ENCODE measurements at places on chromosomes 12 and 14.

DNA sequence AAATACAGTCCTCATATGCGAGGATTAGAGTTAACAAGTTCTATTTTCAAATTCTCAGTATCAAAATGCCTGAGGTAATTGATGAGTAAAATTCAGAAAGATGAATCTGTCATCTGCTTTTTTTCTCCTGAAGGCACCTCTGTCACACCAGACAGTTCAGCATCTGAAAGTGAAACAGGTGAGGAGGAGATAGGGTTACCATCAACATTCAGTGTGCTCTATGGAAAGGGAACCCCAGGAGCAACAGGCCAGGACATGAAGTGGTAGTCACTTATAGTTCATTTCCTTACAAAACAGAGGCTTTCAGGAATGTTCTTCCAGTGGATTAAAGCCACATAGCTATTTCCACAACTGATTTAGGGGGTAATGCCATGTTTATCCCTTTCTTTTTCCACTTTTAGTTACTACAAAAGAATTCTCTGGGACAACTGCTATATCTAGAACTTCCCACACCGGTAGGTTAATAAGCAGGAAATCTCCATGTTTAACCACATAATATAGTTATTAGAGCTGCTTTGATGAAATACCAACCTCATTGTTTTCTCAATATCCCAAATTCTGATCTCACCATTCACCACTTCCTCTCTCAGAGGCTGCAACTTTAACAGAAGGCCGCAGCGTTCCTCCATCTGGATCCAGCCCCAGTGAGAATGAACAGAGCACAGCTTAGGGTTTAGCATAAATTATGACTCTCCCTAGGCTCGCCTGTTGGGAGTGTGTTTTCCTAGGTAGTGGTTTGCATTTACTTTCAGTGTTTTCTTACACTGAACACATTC is 177.0 kb upstream of the CNTN1 start:
- DNase-seq, result no peak

- no peak for DNase-seq
Measured at GRCh38 chr12:64028541-64028940, 184.0 kb downstream of the SRGAP1 start.

GRCh38 chr14:51597261-51598001 is 54.3 kb upstream of the FRMD6 start:
- no peak for DNase-seq

GRCh38 chr14:64971943-64972791 is at the start of gene RAB15:
Gene RAB15, minus strand, starts transcription at chr14:64972336. Its CDS starts 260 bp downstream, at chr14:64972076.
- DNase-seq, result no peak

DNA sequence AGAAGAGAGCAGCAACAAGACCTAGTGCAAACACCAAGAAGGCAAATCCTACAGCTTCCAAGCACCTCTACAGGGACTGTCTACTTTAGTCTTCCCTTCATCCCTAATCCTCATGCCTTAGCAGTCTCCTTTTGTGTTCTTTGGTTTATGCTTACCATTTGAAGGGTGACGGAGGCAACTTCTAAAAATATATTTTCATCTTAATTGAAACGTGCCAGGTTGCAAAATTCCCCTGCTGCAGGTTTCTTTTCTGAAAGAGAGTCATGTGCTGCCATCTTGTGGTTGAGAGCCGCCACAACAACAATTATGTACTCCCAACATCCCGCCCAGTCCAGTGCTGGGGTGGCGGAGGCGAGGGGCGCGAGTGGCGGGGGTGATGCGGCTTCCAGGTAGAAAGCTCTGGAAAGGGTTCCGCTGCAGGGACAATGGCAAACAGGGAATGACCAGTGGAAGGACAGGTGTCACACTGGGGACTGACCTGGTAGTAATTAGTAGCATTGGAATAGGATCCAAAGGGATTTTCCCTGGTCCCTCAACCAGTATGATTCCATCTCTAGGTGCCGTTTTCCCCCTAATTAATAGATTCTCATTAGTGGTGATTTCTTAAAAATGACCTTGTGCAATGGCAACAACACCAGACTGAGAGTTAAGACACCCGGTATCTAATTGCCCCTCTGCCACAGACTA is 80.3 kb upstream of the GNG2 start:
- peak; percentile 20 for DNase-seq

- DNase-seq, result peak; percentile 85
Measured at GRCh38 chr12:109723311-109723881, 9.8 kb downstream of the FAM222A start.

DNA sequence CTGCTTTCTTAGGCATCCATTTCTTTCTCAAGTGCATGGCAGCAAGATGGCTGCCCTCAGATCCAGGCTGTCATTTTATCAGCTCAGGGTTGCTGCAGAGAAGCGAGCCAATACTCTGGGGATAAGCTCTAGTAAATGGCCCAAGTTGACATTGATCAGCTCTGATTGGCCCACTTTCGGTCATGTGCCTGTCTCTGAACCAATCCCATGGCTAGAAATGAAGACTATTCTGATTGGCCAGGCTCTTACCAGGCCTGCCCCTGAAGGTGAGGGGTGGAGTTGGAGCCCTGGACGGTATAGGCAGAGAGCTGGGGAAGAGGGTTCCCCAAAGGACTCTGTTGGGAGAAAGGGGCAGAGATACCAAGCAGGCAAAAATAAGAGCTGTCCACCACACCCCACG is 41.4 kb downstream of the MYO1H start:
- no peak for DNase-seq

GRCh38 chr12:12513416-12514006 is 49.2 kb downstream of the DUSP16 start:
- no peak for DNase-seq

DNA sequence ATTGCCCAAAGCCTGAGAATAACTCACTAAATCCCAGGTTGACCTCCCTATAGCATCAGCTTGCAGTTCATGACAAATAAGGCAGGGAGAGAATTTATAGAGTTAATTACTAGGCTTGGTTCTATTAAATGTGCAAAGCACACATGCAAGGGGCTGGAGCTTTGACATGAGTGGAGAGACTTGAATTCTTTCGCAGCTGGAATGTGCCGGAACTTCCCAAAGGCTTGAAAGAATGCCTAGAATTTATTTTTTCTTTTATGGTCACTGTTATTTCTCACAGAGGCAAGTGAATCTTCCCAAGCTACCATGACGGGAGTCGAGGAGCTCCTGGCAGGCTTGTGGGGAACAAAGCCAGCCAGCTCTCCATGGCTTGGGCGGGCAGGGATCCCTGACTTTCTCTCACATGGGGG is 95.5 kb upstream of the USP44 start:
- no peak for DNase-seq

DNA sequence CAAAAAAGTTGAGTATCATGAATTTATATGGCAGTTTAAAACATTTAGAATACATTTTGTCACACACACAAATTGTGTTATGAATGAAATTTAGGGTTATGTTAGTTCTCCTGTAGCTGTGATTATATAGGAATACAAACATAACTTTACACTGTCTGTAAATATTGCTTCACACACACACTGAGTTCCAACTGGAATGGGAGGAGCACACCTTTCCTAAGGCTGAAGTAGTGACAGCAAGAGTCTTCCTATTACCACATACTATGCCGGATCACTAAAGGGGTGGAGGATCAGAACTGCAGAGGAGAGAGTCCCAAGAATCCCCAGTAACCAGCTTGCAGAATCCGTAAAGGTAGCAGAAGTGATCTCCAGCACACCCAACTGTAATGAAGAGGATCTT is 63.7 kb downstream of the DNAI7 start:
- no peak for DNase-seq

GRCh38 chr14:68913516-68913915 is 65.6 kb downstream of the ACTN1 start:
- DNase-seq, result no peak

DNA sequence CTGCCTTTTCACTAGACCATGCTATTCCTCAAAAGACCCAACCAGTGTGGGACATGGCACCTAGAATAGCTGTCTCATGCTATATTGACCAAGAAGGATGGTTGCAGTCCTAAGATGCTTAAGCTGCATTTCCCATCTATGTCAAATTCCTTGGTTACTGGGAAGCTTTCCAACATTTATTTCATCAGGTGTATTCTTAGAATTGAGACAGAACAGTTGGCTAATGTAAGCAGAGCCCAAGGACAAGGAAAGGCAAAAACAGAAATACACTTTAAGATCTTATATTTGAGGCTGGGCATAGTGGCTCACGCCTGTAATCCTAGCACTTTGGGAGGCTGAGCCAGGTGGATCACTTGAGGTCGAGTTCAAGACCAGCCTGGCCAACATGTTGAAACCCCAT is 24.7 kb downstream of the ARG2 start:
- DNase-seq, result no peak

GRCh38 chr12:110656071-110656655 is 32.8 kb downstream of the HVCN1 start:
- DNase-seq, result no peak

- DNase-seq, result no peak
Measured at GRCh38 chr12:601976-602699, 61.1 kb downstream of the NINJ2 start.
